Activated CD8-positive, alpha-beta memory T cell treated with anti-CD3 and anti-CD28 coated beads, Interleukin-2, amount 50 U/mL, for 4 hours (primary cell): ENCODE measurements at places on chromosomes 5 and 9.

- no peak for DNase-seq
Measured at GRCh38 chr5:112870966-112871365, 9.9 kb downstream of the SRP19 start.

DNA sequence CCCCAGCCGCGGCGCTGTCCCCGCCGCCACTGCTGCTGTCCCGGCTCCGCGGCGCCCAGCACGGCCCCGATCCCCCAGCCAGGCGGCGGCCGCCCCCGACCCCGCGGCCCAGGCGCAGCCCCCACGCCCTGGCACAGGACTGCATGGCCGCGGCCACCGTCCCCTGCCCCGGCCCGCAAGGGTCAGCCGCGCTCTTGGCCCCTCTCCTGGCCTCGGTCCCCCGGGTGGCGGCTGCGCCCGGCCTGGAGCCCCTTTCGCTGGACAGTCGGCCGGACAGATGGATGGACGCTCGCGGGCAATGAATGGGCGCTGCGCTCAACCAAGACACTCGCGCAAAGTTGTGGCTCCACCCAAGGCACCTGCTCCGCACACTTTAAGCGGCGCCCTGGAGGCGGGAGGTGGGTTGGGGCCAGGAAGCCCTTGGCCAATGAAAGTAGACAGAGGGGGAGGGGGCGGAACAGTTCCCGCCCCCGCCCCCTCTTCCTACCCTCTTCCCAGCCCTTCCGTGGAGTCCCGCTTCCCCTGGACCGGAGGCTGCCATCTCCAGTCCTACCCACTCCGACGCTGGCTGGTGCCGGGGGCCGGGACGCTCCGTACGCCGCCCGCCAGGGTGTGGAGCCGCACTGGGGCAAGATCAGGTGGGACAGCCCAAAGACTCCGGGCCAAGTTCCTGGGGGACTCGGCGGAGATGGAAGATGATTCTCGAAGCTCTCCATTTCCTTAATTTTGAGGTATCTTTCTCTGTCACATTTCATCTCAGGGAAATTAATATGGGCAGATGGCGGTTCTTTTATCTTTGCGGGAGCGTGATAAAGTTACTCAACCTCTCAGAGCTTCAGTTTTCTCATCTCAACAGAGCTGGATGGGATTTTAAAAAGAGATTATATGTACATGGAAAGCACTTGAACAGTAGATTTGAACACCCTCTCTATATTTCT, at the start of gene GLDC:
Gene GLDC, minus strand, starts transcription at position 375 of the 938 bp plus-strand sequence. Its CDS starts 230 bp downstream, at position 145.
- DNase-seq = peak; percentile 47

GRCh38 chr5:138975098-138975847, 100.1 kb upstream of the LRRTM2 start:
- DNase-seq = no peak

DNA sequence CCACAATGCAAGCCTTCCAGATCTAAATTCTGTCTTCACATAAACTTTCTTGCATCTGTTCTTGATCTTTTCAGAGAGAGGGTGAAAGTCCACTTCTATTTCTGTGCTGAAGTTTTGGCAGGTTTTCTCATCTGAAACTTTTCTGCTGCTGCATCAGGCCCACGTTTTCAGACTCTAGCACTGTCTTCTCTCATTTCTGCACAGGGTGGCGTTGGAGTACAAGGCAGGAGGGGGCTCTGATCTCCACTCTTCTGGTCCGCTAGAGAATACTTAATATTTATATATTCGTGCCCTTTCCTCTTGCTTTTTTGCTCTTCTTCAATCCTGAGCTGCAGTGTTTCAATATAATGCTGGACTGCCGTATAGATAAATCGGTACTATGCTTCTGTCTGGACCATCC, 204.0 kb upstream of the PRDM9 start:
- no peak for DNase-seq

GRCh38 chr5:7397937-7398336, 2.0 kb downstream of the ADCY2 start:
- no peak for DNase-seq

DNA sequence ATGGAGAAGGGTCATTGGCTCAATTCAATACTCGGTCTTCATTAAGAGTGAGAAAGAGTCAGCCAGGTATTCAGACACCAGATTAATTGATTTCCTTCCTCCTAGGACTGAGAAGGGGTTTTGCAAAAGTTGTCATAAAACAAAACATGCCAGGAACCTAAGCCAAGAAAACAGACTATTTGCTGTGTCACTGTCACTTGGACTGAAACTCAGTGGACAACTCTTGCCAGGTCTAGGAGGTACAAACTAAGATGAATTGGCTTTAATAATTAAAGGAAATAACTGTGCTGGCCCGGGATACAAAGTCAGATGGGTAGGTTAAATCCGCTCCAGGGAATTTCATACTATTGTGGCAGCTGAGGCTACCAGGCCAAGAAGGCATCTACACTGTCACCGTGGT, 71.1 kb upstream of the TBC1D9B start:
- no peak for DNase-seq

DNA sequence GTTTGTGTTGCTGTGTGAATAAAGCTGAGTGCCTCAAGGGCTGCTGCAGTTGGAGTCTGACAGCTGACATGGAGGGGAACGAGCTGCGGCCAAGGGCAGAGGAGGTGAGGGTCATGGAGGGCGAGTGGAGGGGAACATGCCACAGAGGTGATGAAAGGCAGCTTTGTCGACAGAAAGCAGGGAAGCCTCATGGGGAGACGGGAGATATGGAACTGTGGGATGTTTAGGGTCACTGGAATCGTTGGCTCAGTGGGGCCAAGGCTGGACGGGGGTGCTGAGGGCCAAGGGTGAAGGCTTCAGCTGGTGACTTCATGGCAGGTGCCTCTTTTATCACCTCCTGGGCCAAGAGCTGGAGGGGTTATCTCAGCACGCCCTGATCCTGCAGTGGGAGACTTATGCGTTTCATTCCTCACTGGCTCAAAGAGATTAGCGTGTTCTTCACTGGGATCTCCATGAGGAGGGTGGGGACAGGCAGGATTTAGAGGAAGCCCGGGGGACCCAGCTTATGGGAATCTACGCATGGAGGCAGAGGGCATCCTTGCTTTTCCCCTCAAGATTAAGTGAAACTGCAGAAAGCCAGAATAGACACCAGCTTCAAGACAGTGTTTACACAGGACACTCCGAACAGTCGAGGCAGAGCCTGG, 42.2 kb downstream of the FAM240B start:
- no peak for DNase-seq
